ENCODE measurements at places on chromosomes 13 and 19.

DNA sequence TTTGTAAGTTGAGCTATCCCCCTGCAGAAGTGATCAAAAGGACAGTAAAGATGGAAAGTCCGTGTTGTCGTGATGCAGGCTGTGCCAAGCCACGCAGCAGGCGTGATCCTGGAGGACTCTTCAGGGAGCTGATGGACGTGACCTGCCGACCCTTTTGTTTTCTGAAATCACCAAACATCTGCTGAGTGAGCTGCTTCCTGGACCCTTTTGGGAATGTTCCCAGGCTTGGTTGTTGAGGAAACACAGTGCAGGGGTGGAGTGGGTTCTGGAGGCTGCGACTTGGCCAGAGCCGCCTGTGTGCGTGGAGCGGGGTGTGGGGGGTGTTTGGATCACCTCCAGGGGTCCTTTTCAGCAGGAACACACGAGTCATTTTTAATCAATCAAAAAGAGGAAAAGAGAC lies 15.4 kb upstream of the CPAMD8 start:
- DNase-seq = no peak

GRCh38 chr19:33622505-33622808 lies 704 bp downstream of the CHST8 start:
- no peak for DNase-seq

GRCh38 chr13:112638157-112638750 lies 50.3 kb upstream of the TUBGCP3 start:
- peak; percentile 24 for DNase-seq

GRCh38 chr13:91639330-91639729 lies 240.9 kb downstream of the GPC5 start:
- DNase-seq = no peak

GRCh38 chr19:2326699-2327360 lies 1.6 kb downstream of the LSM7 start:
- no peak for DNase-seq

DNA sequence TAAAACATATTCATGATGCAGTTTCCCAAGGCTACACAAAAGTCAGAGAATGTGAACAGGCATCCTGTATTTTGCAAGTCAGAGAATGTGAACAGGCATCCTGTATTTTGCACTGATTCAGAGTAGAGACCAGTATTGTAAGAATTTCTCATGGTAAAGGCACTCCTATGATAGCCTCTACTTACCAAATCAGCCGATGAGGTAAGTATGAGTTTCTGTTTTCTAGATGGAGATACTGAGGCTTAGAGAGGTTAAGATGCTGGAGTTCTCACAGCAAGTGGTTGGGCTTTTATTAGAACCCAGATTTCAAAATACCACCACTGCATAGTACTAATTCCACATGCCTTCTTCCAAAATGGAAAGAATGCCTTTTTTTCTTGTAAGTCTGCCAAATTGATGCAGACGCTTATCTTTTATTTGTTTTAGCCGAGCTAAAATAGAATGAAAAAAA lies 12.3 kb downstream of the TPT1 start:
- DNase-seq = no peak

GRCh38 chr13:32023698-32024097 lies 7.9 kb upstream of the FRY start:
- DNase-seq = no peak

Data from activated CD4-positive, alpha-beta T cell treated with anti-CD3 and anti-CD28 coated beads, Interleukin-2, amount 10 ng/mL, durations not matched to agents 7 days and 5 days (primary cell).